A549 (cell line): ENCODE measurements at places on chromosomes 6 and 20. TPM values are rescaled to one million over a fixed set of nuclear protein-coding genes. Genes with fewer than 3 reads are reported as not detected.

Gene C20orf202
- polyA plus RNA-seq, result 0.09 TPM in 1 of 3 replicates, not detected in the others

Gene PAK1IP1
- polyA plus RNA-seq, result 23.1 to 30.4 TPM (median 23.5 TPM) in 3 replicates

- DNase-seq, result no peak
Observed at GRCh38 chr20:57364451-57364850, 13.4 kb downstream of the RAE1 start.

DNA sequence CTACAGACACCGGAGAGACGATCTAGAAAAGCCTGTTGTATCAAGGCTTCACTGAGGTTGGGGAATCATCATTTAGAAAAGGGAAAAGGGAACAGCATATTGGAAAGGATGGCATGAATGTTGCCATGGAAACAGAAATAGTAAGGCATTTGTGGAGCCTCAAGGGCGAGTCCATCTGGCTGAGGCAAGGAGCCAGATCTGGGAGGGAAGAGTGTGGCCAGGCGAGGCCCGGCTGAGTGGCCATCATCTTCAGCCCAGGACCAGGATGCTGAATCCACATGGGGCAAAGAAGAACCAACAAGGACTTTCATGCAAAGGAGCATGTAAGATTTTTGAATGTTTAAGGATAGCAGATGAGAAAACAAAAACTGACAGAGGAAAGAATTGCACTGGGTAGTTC is 85.8 kb downstream of the MAP3K5 start:
- DNase-seq, result no peak

DNA sequence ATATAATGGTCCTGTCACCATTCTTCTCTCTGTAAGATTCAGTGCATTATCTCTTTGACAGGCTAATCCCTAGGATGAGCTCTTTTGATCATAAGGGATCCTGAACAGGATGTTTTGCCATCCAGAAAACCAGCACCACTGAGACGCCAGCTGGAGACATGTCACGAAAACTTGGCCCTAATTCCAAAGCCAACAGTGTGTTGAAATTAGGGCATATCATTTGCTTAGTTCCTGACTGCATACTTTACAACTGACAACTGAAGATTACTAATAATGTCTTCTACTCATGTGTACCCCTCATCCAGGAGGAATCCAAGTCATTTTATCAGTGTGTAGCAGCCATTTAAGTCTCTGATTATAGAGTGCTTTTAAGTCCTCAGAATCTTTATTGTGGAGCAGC is 243.6 kb downstream of the KCNQ5 start:
- DNase-seq, result no peak

DNA sequence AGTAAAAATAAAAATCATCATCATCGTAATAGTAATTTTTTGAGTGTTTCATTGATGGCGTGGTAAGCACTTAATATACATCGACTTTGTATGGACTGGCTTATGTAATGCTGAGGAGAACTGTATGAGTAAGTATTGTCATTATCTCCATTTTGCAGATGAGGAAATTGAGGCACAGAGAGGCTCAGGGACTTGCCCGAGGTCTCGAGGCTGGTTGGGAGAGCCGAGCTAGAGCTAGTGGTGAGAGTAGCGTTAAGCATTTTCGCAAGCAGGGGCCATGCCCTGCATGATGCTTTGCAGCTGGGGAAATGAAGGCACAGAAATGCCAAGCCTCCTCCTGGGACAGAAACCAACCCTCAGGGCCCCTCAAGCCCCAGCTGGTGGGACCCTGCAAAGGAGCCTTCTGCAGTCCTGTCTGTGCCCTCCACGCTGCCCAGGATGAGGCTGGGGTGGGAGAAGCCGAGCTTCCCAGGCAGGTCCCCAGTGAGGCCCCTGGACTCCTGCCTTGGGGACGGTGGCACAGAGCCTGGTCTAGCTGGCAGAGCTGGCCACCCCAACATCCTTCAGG is 31.1 kb upstream of the STX16 start:
- DNase-seq, result no peak

GRCh38 chr6:94005835-94006234 is 586.5 kb upstream of the EPHA7 start:
- no peak for DNase-seq

DNA sequence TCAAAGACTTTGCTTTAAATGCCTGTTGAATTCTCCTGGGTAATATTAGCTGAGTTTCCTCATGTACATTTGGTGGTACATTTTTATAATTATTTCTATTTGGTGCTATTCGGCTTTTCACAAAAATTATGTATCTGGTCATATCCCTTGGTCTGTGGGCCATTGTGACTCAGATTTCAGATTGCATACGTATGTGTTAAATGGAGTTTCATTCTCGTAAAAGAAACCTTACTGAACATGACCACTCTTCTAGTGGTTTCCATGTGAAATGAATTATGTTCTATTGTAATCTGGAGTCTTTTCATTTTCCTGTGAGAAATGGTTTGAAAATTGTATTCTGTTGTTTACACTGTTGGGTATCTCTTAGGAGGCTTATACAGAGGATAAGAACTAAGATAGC is 386.2 kb upstream of the FLRT3 start:
- no peak for DNase-seq
